ENCODE measurements at places on chromosomes 11 and 22.

DNA sequence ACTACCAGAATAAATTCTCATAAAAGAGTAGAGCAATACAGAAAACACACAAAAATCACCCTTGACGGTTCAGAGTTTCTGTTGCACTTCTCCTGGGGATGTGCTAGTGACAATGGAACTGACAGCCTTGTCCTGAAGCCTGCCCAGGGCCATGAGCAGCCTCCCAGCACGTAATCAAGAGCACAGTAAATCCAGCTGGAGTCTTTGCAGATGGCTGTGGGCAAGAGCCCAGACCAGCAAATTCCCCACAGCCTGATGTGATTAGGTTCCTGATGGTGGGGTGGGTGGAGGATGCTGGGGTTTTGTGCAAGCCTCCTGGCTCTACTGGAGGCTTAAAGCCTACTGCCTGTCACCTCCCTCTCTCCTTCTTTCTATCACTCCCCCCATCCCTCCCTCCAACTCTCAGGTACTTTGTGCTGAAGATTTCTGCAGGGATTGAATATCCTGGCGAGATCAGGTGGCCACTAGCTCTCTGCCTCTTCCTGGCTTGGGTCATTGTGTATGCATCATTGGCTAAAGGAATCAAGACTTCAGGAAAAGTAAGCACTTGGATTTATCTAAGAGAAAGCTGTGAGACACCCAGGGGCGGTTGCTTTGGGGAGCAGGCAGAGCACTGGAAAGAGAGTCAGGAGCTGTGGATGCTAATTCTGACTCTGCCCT, 18.1 kb downstream of the SLC6A5 start:
- DNase-seq, result no peak

- DNase-seq, result peak; percentile 62
Measured at GRCh38 chr11:4626207-4627099, 10.8 kb upstream of the OR51D1 start.

DNA sequence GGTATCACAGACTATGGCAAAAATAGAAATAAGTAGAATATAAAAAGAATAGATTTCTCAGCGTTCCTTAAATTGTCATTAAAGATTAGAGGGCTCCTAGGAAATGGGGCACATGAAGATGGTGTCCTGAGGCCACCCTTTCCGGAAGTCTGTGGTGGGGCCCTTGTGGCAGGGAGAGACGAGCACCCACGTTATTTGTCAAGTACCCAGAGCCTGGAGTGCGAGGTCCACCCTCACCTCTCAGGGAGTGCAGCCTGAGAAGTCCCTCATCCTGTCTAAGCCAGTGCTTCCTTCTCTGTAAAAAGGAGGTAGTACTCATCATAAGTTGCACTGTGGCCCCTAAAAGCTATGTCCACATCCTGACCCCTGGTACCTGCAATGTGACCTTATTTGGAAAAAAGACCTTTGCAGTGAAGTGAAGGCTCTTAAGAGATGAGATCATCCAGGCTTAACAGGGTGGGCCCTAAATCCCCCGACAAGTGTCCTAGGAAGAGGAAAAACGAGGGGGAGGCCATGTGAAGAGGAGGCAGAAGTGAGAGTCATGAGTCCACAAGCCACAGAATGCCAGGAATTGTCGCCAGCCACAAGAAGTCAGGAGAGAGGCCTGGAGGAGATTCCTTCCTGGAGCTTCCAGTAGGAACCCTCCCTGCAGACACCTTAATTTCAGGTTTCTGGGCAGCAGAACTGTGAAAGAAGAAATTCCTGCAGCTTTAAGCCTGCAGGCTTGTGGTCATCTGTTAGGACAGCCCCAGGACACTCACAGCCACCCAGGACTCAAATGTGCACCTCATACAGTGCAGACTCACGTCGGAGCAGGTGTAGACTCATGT, 76.8 kb upstream of the CCND1 start:
- no peak for DNase-seq

GRCh38 chr22:26522592-26522991, 10.3 kb upstream of the TFIP11 start:
- no peak for DNase-seq

- DNase-seq, result no peak
Measured at GRCh38 chr11:118100691-118101232, 14.0 kb upstream of the SMIM35 start.

GRCh38 chr11:73404048-73404447, 27.8 kb downstream of the RELT start:
- peak; percentile 82 for DNase-seq

- DNase-seq, result no peak
Measured at GRCh38 chr11:3949125-3949524, 93.7 kb downstream of the STIM1 start.

DNA sequence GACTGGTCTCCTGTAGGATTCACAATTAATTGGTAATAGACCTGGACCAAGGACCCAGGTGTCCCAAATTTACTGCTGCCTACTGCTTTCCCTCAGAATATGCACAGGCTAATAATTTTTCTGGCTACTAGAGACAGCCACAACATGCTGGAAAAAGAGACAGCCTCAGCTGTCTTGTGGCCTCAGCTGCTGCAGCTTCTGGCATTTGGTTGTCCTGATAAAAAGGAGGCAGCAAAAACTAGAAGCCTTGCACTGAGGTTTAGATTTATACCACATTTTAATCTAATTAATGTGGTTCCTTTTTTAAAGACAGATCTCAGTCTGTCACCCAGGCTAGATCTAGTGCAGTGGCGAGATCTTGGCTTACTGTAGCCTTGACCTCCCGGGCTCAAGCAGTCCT, 89.8 kb downstream of the BTBD10 start:
- DNase-seq, result no peak

All from tibial nerve (tissue), 4 donors.